ENCODE measurements at places on chromosomes 4 and X. TPM values are rescaled to one million over a fixed set of nuclear protein-coding genes. Genes with fewer than 3 reads are reported as not detected.

RRH gene
- not detected for total RNA-seq

CDX4 gene
- not detected for total RNA-seq

SPANXB1 gene
- not detected for total RNA-seq

XAGE2 gene
- total RNA-seq: not detected

HTN1 gene
- total RNA-seq: not detected

GLRA3 gene
- total RNA-seq: not detected

CT45A2 gene
- not detected for total RNA-seq

DCAF12L2 gene
- under 0.01 TPM for total RNA-seq

SATL1 gene
- total RNA-seq: not detected

Measured in regular cardiac myocyte (primary cell).